Liver (tissue), 10 donors: ENCODE measurements at places on chromosomes 6 and 20.

GRCh38 chr20:47016068-47016664 lies 121.5 kb downstream of the EYA2 start:
- DNase-seq = no peak

DNA sequence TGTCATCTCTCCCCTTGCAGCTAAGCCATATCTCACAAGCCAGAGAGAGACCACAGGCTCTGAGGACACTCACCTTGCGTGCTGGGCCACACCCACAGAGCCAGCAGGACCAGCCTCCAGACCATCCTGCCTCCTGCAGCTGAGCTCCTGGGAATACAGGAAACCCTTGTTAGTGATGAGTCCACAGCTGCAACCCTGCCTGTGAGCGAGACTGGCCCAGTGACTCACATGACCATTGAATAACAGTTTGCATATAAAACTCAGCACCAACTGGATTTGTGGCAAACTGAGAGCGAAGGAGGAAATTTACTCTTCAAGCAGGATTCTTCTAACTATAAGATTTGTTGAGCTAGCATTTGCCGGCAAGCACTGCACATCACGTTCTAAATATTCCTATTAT lies 3.0 kb downstream of the THBS2 start:
- DNase-seq = no peak

- DNase-seq = no peak
Observed at GRCh38 chr6:28474441-28475219, 31.3 kb upstream of the ZSCAN23 start.

- DNase-seq = no peak
Observed at GRCh38 chr6:89134723-89135122, 11.1 kb upstream of the PM20D2 start.

DNA sequence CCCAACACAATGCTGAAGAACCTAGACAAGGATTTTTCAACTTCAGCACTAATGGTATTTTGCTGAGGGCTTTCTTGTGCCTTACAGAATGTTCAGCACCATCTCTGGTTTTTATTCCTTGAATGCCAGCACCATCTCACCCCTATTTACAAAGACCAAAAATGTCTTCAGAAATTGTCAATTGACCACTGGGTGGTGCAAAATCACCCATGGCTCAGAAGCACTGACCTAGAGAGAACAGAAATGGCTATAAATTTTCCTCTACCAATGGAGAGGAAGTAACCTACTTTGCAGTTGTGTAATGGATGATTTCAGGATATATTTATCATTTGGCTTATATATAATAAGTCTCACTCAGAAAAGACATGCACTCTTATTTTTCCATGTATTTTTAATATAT lies 431.0 kb upstream of the IRAK1BP1 start:
- no peak for DNase-seq

GRCh38 chr6:11384531-11385309 lies 152.3 kb upstream of the NEDD9 start:
- no peak for DNase-seq
